Hepatocyte (in vitro differentiated cells): ENCODE measurements at places on chromosomes 1 and 21. TPM values are rescaled to one million over a fixed set of nuclear protein-coding genes. Genes with fewer than 3 reads are reported as not detected.

The IFI44L gene
- total RNA-seq, result 2.6 and 3.5 TPM in 2 replicates

The ROR1 gene
- 27.7 and 28.3 TPM in 2 replicates for total RNA-seq

The LRRIQ3 gene
- total RNA-seq, result 0.20 and 0.40 TPM in 2 replicates

The GDAP2 gene
- total RNA-seq, result 33.3 and 40.9 TPM in 2 replicates

The CFH gene
- 123 and 138 TPM in 2 replicates for total RNA-seq

The TACSTD2 gene
- total RNA-seq, result 6.7 and 8.0 TPM in 2 replicates

The AGT gene
- 476 and 505 TPM in 2 replicates for total RNA-seq

The BGLAP gene
- total RNA-seq, result 0.17 and 0.60 TPM in 2 replicates

The OR2M3 gene
- not detected in 2 replicates for total RNA-seq

The HSD11B1 gene
- 1.7 and 2.1 TPM in 2 replicates for total RNA-seq

The NBPF11 gene
- 9.9 and 10.0 TPM in 2 replicates for total RNA-seq

The CHODL gene
- total RNA-seq, result 0.73 and 1.2 TPM in 2 replicates

The DTL gene
- 5.7 and 6.7 TPM in 2 replicates for total RNA-seq

The HMGCS2 gene
- 188 and 207 TPM in 2 replicates for total RNA-seq

The STK40 gene
- total RNA-seq, result 28.2 and 30.7 TPM in 2 replicates

The TTC22 gene
- total RNA-seq, result 8.1 and 8.5 TPM in 2 replicates

The OR2L5 gene
- not detected in 2 replicates for total RNA-seq

The FMO3 gene
- 0.16 and 1.6 TPM in 2 replicates for total RNA-seq

The SAMD11 gene
- 9.5 and 10.2 TPM in 2 replicates for total RNA-seq

The PTGER3 gene
- total RNA-seq, result 1.4 and 1.8 TPM in 2 replicates

The TSPEAR gene
- 0.16 TPM in 1 of 2 replicates, not detected in the other for total RNA-seq

The KRTAP19-3 gene
- not detected in 2 replicates for total RNA-seq

The IGSF3 gene
- total RNA-seq, result 27.2 and 34.0 TPM in 2 replicates

The DYRK3 gene
- 4.6 and 6.2 TPM in 2 replicates for total RNA-seq

The MX2 gene
- 1.9 and 2.6 TPM in 2 replicates for total RNA-seq

The SELL gene
- total RNA-seq, result 0.96 and 1.5 TPM in 2 replicates

The CRP gene
- not detected in 2 replicates for total RNA-seq

The SLC44A3 gene
- 55.3 and 70.2 TPM in 2 replicates for total RNA-seq

The MOB3C gene
- total RNA-seq, result 5.3 and 6.6 TPM in 2 replicates

The RAB25 gene
- 71.1 and 77.9 TPM in 2 replicates for total RNA-seq
